ENCODE measurements at places on chromosomes 5 and 9. TPM values are rescaled to one million over a fixed set of nuclear protein-coding genes. Genes with fewer than 3 reads are reported as not detected.

The URM1 gene
- total RNA-seq: 87.2 TPM

The PCDH1 gene
- 2.0 TPM for total RNA-seq

The FOXD1 gene
- total RNA-seq: 18.1 TPM

The SLC1A3 gene
- not detected for total RNA-seq

The FRMD3 gene
- 1.5 TPM for total RNA-seq

The POU5F2 gene
- not detected for total RNA-seq

The DROSHA gene
- total RNA-seq: 34.4 TPM
